ENCODE measurements at places on chromosomes 1 and 21.

GRCh38 chr1:70567167-70567566 lies 156.1 kb downstream of the CTH start:
- DNase-seq = no peak

GRCh38 chr1:241423541-241424479 lies 66.8 kb upstream of the RGS7 start:
- DNase-seq = no peak

DNA sequence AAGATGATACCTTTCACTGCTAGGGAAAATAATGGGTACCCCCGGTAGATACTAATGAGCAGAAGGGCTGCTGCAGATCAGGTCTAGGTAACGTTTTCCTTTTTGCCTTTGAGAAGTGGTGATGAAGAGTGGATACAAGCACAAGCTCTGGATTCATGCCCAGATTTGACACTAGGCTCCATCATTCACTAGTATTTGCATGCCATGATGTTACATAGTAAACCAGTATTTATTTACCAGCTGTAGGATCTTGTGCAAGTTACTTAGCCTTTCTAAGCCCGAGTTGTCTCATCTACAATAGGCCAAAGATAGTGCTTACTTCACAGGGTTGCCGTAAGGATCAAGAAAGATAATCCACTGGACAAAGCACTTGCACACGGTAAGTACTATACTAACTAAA lies 14.2 kb downstream of the PTPN14 start:
- DNase-seq = no peak

DNA sequence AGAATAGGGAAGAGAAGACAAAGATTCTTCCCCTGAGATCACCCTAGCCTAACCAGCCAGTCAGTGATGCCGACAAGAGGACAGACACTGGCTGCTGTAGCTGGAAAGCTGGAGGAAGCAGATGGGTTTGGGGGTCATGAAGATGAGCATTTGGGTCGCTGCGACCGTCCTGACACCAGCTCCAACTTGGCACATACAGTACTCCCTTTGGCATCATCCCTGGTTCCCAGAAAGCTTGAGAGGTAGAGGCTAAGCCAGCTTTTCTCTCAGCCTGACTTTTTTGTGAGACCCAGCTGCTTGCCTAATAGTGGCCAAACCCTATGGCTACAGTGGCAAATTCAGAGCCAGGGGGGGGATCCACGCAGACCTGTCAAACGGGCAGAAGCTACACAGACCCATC lies 43.0 kb upstream of the IKBKE start:
- no peak for DNase-seq

- no peak for DNase-seq
Measured at GRCh38 chr1:243501002-243501401, 245.2 kb downstream of the SDCCAG8 start.

GRCh38 chr1:28966617-28967016 lies 52.2 kb downstream of the EPB41 start:
- DNase-seq = no peak

GRCh38 chr1:211548321-211549091 lies 30.5 kb downstream of the SLC30A1 start:
- no peak for DNase-seq

DNA sequence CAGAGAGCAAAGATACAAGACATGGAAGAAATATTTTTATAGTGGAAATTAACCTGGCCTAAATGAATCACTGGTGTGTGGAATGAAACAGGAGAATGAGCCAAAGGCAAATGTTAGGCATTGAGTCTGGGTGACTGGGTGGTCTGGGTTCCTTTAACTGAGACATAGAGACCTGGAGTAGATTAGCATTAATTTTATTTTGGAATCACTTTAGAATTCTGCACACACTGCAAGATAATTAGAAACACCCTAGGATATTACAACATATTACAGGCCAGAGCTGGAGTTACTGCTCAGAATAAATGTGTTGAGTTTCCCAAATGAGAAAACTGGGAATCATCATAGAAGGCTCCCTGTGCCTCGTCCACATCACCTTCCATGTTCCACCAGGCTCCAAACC lies 85.5 kb downstream of the PLPPR5 start:
- no peak for DNase-seq

DNA sequence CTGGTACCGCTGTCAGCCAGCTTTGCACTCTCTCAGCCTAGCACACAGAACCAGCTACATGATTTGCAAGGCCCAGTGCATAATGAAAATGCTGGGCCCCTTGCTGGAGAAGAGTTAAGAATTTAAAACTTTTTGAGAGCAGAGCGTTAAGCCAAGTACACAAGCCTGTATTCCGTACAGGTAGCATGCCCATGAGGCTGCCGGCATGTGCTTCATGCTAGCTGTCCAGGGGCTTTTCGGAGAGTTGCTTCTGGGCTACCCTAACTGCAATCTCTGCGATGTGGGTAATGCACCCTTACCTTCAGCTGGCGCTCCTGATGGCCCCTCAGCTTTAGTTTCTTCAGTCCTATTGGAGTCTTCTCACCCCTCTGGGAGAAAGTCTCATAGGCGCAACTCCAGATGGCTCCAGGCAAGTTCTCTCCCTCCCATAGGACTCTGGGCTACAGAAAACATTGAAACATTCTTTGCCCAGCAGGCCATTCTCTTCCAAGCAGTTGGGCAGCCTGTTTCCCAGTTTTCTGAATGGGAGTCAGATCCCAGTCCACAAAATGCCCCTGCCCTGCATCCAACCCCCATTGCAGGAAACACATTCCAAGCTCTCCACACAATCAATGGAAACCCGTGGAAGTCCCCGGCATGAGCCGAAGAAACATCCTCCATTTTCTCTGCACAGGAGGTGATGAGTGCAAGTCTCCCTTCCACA lies 5.7 kb upstream of the AKT3 start:
- DNase-seq = no peak

DNA sequence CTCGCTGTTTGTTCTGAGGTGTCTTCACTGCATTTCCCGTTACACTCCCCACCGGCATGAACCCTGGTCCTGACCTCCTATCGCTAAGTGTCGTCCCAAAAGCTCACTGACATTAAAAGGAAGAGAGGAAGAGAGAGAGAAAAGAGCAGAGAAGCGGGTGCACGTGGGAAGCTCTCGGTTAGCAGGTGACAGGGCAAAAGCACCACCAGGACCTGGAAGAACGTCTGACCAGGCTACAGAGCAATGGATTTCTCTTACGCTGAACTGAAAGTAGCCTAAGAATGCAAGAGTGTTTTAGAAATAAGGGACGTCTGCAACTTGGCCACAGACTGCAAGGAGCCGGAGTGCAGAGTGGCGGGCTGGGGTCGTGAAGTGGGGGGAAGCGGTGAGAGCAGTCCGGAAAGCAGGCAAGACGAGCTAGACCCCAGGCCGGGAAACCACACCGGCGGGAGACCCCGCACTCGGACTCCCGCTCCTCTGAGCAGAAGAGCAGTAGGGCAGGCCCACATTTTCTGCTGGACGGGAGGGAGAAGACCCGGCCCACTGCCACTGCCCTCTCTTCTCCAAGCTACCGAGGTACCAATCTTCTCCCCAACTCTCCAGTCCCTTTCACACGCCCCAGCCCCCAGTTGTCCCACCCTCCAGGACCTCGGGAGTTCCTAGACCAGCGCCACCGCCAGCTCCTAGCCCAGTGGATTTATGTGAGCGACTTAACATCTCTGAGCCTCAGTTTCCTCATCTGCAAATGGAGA lies 8.3 kb upstream of the MPZL1 start:
- no peak for DNase-seq

- no peak for DNase-seq
Measured at GRCh38 chr1:232248276-232248820, 381.6 kb downstream of the SIPA1L2 start.

- DNase-seq = no peak
Measured at GRCh38 chr1:156111355-156111962, 3.1 kb upstream of the LMNA start.

DNA sequence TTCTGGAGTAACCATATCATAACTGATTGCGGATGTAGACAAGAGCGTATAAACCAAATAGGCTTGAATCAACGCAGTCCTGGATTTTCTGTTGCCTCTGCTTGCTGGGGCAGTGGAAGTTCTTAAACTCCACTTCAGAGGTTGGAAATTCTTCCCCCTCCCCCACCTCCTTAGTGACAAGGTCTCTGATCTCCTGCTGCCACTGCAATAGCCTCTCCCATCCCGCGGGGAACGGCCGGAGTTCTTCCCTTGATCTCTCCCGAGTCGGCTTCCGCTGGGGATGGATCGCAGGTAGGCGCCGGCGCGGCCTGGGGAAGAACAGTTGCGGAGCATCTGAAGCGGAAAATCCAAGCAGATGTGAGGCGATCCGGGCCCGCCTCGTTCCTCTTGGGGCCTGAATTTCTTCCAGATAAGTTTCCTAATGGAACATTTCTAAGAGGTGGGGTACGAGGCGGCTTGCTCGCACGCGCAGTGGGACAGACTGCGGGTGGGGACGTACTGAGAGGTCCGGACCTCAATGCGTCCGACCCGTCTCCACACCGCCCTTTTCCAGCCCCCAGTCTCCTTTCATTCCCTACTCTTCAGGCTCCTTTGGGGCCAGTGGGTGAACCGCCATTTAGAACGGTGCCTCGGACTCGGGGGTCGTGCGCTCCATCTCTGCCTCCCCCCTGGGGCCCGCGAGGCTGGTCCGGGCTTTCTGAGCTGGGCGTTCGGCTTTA lies 3.1 kb upstream of the SIM2 start:
- no peak for DNase-seq

DNA sequence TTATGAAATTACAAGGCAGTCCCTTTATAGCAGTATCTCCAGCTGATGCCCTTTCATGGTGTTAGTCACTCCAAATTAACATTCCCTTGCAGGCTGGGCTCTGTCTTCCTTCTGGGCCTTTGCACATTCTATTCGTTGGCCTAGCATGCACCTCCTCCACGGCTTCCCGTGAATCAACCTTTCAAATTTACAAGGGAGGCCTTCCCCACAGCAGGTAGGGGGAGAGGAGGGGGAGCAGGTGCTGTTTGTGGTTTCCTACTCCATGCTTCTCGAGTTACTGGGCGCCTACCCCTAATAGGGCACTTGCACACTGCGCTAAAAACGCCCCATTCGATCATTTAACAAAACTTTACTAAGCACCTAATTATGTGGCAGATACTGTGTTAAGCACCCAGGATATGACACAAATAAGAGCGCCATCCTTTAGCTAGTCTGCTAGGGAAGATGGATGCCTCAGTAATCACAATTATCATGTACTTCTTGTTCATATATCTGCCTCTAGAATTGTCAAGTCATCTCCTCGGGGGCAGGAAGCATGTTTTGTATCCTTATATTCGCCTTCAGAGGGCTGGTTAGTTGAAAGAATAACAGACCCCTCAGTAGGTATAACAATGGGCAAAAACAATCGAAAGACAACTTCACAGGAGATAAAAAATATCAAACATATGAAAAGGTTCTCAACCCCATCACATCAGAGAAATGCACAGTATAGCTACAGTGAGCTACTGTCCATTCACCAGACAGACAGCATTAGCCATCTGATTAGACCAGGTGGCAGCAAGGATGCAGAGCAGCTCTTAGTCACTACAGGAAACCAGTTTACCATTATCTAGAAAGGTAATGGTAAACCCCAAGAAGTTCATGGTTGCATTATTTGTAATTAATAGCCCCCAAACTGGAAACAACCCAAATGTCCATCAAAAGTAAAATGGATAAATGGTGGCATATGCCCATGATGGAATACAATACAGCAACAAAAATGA lies 1.7 kb upstream of the ADAR start:
- peak; percentile 46 for DNase-seq

DNA sequence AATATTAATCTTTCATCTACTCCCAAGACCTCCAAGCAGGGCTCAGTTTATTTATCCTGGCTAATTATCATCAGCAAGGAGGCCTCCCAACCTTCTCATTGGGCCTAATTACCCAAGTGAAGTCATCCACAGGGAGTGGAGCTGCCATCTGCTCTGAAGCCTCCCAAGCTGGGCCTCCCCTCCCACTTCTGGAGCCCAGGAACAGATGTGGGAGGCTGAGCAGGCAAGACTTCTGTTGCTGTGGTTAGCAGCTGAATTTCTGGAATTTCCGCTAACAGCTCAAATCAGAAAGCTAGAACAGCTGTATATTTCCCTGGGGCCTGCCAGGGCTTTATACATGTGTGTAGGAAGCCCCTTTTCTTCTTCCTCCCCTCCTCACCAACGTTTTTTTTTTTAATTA lies 127.5 kb downstream of the UCK2 start:
- DNase-seq = no peak

- DNase-seq = no peak
Measured at GRCh38 chr1:246428542-246429308, 78.4 kb downstream of the SMYD3 start.

DNA sequence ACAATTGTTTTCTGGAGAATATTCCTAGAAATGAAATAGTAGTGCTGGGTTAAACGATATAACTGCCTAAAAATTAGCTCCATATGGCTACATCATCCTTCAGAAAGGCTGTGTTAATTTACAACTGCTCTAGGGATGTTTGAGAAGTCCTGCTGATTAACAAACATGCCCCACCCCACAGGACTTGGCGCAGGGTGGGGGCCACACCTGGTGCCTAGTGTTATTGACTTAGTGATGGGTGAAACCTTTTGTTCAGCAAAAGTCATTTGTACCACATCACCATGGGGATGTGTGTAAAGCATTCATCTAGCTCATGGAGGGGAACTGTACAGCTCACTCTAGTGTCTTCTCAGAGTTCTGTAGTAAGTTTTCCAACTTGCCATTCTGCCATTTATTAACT lies 492.8 kb downstream of the CAMTA1 start:
- no peak for DNase-seq

DNA sequence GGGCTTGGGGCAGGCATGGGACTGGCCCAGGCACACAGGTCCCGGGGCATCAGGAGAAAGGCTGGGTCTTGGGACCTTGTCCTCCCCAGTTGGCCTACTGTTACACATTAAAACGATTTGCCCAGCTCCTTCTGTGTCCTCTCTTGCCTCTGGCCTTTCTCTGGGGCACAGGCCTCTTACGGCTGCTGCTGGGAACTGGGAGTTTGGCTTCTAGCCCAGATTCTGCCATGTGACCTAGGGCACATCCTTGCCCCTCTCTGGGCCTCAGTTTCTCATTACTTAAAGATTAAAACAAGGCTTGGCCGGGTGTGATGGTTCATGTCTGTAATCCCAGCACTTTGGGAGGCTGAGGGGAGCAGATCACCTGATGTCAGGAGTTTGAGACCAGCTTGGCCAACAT lies 14.0 kb downstream of the KDF1 start:
- no peak for DNase-seq
